T-helper 17 cell (primary cell): ENCODE measurements at places on chromosomes 3 and 15.

DNA sequence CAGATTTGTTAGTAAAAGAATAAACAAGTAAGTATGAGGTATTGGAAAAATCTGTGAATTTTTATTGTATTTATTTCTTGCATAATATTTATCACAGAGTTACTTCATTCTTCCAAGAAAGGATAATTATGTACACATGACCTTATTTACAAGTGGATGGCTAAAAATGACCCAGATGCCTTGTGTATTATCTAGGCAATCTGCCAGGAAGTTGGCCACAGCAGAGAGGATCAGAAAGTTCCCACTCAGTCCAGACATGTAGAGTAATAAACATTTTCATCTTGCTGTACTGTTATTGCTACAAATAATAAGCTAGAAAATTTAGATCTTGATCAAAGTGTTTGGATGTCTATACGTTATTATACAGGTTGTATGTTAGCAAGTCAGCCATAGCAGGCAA is 317.1 kb downstream of the EPHA6 start:
- no peak for DNase-seq

DNA sequence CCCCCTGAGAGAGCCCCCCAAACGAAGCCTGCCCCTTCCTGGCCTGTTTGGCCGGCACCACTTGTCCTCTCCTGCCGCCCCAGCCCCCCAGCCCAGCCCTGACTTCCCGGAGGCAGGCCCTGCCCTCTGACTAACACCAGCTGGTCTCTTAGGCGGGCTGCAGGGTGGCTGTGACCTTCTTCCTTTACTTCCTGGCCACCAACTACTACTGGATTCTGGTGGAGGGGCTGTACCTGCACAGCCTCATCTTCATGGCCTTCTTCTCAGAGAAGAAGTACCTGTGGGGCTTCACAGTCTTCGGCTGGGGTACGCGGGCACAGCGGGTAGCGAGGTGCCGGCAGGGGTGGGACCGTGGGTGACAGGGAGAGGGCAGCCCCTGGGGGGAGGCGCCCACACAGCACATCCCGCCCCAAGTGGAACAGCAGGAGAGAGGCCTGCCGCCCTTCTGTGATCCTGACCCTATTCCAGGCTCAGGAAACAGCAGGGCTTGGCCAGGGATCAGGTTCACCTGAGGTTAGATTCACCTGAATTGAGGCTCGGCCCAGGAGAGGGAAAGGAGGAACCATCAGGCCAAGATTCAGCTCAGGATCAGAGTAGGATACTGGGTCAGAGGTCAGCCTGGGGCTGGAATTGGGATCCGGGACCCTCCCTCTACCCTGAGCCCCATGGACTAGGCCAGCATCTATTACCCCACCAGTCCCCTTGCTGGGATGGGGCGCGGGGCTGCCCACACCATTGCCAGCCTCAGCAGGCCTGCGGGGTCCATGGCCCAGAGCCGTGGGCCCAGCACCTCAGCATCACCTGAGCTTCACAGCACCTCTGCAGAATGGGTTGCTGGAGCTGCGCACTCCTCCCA is 21.9 kb downstream of the PTH1R start:
- DNase-seq: peak; percentile 7

- DNase-seq: no peak
Measured at GRCh38 chr15:45231864-45232562, 20.0 kb upstream of the SLC28A2 start.

GRCh38 chr3:87320756-87321626 is 44.6 kb upstream of the POU1F1 start:
- DNase-seq: no peak

DNA sequence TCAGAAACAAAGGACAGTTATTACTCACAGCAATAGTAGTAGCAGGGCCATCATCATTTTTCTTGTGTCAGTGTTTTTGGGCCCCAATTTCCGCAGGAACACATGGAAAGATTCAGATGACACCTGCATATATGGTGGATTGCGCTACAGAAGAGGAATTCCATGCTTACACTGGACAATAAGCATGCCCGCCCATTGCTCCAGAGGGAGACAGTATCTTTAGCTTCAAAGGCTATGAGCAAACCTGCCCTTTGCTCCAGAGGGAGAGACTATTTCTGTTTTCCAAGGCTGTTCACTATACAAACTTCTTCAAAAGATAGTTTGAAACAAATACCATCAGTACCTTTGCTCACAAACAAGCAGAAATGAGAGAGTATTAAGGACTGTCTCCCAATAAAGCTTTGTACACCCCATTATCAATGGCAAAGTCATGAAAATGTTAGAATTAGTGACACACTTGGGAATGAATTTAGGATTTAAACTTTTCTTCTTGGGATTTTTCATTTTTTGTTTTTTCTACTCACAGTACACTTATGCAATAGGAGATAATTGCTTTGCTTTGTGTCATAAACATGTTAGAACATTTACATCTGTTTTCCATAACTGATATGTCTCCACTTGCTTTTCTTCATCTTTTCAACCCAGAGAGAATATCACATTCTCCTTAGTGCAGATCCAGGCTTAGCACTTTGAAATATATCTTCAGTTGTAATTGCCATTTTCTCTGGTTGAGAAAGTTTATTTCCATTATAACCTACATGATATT is 564.5 kb upstream of the ZNF717 start:
- no peak for DNase-seq

GRCh38 chr3:14991818-14992612 is 44.6 kb downstream of the NR2C2 start:
- no peak for DNase-seq

- no peak for DNase-seq
Measured at GRCh38 chr3:191300422-191300821, 28.8 kb upstream of the CCDC50 start.

DNA sequence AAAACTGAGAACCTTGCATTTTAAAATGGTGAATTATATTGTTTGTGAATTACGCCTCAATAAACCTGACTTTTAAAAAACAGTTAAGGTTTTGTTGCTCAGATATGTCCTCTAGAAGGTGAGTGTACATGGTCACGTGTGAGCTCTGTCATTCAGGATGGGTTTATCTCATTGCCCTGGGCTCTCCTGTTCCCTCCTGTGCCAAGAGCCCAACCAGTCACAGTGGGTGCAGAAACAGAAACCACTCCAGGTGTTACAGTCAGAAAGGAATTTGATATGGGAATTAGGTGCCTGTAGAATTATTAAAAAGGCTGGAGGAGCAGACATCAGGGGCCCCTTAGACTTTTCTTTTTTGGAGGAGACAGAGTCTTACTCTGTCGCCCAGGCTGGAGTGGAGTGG is 196.4 kb downstream of the STT3B start:
- no peak for DNase-seq

- DNase-seq: no peak
Measured at GRCh38 chr3:101179637-101180036, 140.7 kb downstream of the IMPG2 start.

- no peak for DNase-seq
Measured at GRCh38 chr3:128805772-128806171, 73.6 kb upstream of the ACAD9 start.
